ENCODE measurements at places on chromosomes 1 and 21.
A peak's percentile ranks its signal among the peaks of the same experiment; 100 is the strongest.

- DNase-seq: no peak
These were observed 30.9 kb downstream of the KDM1A start for GRCh38 chr1:23050201-23050600.

- peak; percentile 90 for DNase-seq
These were observed 135.5 kb downstream of the TGFB2 start for GRCh38 chr1:218480588-218481099.

- no peak for DNase-seq
These were observed 4.9 kb upstream of the AKR1A1 start for GRCh38 chr1:45545553-45546310.

DNA sequence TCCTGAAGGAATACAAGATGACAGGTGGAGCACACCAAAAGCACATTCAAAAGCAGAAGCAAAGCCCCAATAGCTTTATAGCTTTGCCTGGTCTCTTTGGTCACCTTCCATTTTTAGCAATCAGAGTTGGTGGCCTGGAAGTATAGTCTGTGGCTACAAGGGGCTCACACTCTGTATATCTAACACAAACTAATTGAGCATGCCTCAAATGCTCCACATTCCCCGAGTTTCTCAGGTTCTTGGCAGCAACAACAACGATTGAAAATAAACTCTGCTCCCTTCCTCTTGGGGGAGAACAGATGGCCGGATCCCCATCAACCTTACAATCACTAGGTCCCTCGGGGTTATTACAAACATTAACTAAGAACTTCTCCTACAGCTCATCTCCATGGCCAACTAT lies 24.9 kb upstream of the TADA1 start:
- no peak for DNase-seq

GRCh38 chr1:217896490-217896889 lies 265.3 kb downstream of the SPATA17 start:
- no peak for DNase-seq

DNA sequence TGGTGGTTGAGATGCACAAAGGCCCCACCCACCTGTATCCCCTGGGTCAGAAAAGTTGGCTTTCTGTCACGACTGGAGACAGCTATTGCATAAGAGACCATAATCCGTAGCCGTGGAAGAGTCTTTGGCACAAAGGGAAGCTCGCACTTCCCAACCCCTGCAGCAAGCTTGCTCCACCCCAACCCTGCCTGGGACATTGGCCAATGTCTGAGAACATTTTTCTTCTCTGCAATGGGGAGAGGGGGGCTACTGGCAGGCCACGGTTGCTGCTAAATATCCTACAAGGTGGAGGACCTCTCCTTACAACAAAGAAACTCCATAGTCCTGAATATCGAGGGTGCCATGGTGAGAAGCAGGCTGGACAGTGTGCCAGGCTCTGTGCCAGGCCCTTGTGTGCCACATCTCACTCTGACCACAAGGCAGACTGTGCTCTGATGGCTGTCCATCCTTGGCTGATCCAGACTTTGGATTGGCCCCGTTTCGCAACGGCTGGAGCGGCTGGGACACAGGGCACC lies 104.1 kb downstream of the CSMD2 start:
- DNase-seq: no peak

DNA sequence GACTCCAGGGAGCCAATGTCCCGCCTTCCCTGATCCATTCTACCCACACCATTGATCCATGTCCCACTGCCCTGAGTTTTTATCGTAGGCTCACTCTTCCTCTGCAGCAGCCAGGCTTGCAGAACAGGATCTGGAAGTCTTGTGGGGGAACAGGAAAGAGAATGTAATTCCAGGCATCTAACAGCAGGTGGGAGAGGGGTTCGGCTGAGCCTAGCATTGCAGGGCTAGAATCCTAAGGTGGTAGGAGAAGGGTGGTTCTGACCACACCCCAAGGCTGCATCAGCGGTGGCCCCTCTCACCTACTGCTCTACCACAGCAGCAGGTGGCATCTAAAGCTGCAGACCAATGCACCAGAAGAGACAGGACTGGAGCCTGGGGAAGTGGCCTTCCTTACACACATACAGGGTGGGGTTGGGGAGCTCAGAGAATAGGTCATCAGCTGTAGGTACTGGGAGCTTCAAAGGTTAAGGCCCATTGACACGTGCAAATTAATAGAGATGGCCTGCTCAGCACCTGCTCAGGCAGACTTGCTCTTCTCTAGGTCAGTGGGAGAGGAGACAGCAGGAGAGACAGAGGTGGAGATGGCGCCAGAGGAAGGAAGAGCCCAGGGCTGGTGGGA lies 20.5 kb downstream of the KNCN start:
- DNase-seq: peak; percentile 63

- DNase-seq: peak; percentile 96
These were observed 4.9 kb downstream of the SH3BGRL3 start for GRCh38 chr1:26284597-26285347.

- DNase-seq: no peak
These were observed 1.8 kb downstream of the PLEKHO1 start for GRCh38 chr1:150151291-150152181.

GRCh38 chr1:96191165-96191564 lies 530.4 kb upstream of the PTBP2 start:
- no peak for DNase-seq

DNA sequence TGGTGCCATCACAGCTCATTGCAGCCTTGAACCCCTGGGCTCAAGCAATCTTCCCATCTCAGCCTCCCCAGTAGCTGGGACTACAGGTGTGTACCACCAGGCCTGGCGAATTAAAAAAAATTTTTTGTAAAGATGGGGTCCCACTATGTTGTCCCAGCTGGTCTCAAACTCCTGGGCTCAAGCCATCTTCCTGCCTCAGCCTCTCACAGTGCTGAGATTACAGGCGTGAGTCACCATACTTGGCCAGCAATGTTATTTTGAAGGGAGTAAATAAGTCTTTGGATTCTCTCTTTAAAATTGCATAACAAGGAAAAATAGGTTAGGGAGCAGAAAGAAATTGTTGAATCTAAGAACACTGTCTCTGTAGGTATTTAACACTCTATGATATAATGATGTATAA lies 111.3 kb downstream of the RPS6KC1 start:
- peak; percentile 38 for DNase-seq

DNA sequence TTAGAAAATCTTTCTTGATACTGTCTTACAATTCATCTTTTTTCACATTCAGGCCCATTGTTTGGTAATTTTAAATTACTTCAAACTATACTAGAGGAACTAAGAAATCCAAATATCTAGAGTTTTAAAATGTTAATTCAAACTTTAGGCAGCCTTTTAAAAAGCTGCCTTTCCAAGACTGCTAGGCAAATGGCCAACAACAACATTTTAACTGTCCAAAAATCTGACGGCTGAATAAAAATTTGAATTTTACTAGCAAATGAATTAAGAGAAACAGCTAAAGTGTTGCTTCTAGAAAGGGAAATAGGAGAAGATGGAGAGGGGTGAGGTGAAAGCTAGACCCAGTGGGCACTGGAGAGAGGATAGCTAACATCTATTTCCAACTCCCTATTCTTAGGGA lies 17.2 kb downstream of the DPYD start:
- DNase-seq: no peak

- no peak for DNase-seq
These were observed 302.7 kb downstream of the MRPL39 start for GRCh38 chr21:25304611-25305010.

GRCh38 chr1:72097851-72098570 lies 184.3 kb downstream of the NEGR1 start:
- no peak for DNase-seq

All from epithelial cell of esophagus (primary cell).